ENCODE measurements at places on chromosomes 1 and 21. TPM values are rescaled to one million over a fixed set of nuclear protein-coding genes. Genes with fewer than 3 reads are reported as not detected.

The PBXIP1 gene
- 36.3 TPM for total RNA-seq

The TDRD10 gene
- not detected for total RNA-seq

The SPTA1 gene
- total RNA-seq = not detected

The FMO3 gene
- not detected for total RNA-seq

GRCh38 chr1:157966031-157966537 is 27.4 kb upstream of the KIRREL1 start:
- no peak for DNase-seq

- no peak for DNase-seq
These were observed 33.7 kb upstream of the VASH2 start for GRCh38 chr1:212916481-212917133.

DNA sequence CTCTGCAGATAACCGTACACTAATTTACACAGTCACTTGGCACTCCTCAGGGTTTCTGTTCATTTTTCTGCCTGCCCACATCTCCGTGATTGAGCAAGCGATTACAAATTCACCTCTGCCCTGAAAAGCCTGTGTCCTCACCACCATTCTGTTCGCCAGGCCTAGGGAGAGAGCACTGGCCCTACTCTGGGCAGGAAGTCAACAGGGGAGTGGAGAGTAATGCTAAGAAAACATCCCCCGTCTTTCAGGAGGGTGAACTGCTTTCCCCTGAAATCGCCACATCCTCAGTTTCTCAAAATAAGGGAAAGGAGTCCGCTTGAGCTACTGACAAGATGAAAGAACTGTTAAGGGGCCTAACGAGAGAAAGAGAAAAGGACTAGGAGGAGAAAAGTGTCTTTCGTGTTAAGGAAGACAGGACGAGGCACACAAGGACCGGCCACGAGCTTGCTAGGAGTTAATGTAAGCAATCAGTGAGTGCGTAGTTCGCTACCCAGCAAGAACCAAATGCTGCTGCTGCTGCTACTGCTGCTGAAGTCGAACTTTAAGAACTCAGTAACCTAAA is 632 bp downstream of the PEX19 start:
- peak; percentile 29 for DNase-seq

- DNase-seq = no peak
These were observed 37.0 kb downstream of the SERBP1 start for GRCh38 chr1:67393240-67393639.

DNA sequence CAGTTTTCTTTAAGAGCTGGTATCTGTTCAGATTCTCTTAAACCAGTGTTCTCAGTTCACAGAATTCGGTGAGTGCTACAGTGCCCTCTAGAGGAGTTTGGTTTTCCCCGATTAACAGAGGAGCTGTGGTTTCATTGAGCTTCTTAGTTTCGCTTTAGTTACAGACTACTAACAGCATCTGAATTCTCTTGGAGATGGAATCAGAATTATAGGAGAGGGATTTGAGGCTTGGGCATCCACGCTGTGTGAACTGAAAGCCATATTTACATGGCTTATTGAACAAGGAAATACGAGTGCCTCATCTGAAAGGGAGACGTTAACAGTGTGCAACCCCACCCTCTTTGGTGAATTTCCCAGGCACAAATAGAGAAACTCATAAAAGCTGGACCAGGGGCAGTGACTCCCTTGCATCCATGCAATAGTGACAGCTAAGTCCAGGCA is 202.0 kb downstream of the USH2A start:
- peak; percentile 19 for DNase-seq

GRCh38 chr1:179029321-179029759 is 3.6 kb downstream of the FAM20B start:
- DNase-seq = no peak

GRCh38 chr1:9822490-9822889 is 1.3 kb downstream of the CLSTN1 start:
- no peak for DNase-seq

DNA sequence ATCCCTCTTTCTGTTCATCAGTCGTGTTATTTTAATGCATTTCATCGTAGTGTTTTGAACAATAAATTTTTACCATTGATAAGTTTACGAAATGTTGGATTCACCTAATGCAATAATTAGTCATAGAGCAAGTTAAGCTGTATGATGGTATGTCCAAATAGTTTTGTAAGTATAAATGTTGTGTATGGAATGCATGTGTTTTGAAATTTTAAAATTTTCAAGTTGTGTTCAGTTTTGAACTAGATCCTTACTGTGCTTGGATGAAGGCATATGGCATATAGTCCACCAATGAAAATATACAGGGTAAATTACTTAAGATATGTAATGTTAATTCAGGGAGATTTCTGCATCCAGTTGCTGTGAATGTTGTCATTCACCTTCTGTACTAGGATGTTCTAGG is 2.3 kb downstream of the ZMYM4 start:
- no peak for DNase-seq

DNA sequence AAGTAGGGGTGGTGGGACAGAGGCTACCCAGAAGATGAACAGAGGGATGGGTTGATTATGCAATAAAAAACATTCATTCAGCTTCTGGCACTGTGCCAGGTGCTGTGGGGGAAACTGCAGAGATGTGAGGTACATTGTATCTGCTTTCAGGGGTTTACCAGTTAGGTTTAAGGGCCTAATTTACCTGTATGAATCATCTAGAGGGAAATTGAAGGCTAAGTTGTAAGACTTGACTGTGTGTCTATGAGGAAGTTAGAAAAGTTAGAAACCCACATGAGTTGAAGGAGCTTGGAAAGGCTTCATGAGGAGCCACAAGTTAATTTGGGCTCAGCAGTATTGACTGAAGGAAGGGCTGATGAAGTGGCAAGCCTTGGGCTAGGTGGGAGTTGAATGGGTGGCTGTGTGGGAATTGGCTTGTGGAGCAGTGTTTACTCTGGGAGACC is 36.7 kb upstream of the APOBEC4 start:
- no peak for DNase-seq

DNA sequence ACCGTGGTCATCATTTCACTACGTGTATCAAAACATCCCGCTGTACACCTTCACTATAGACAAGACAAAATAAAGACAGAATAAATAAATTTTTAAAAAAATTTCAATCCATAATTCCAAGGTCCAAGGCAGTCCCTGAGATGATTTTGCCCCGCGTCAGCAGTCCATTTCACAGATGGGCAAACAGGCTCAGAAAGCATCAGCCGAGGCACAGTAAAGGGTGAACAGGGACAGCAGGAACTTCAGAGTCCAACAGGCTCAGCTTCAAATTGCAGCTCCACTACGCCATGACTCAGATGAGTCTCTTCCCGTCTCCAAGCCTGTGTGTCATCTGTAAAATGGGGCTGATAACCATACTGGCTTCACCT is 15.0 kb downstream of the MATN1 start:
- no peak for DNase-seq

- DNase-seq = no peak
These were observed 131.3 kb upstream of the C1orf21 start for GRCh38 chr1:184255560-184255959.

GRCh38 chr1:233614743-233615521 is 1.0 kb downstream of the KCNK1 start:
- peak; percentile 79 for DNase-seq

- no peak for DNase-seq
These were observed 66.1 kb downstream of the IARS2 start for GRCh38 chr1:220160027-220160426.

GRCh38 chr1:173202424-173203145 is 4.5 kb downstream of the TNFSF4 start:
- DNase-seq = no peak

DNA sequence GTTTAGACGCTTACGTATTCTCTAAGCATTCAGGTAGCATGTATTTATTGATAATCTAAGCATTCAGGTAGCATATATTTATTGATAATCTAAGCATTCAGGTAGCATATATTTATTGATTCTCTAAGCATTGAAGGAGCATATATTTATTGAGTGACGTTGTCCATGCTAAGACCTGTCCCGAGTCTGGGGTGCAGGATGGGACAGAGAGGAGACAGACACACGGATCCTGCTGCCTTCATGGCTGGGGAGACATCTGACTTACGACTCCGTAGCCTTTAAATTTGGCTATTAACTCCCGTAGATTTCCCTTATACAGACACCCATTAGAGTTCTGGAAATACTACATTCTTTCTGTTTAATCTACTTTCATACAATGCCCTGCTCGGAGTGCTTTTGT is 982 bp downstream of the SCCPDH start:
- no peak for DNase-seq

- DNase-seq = peak; percentile 48
These were observed 2.5 kb upstream of the POGK start for GRCh38 chr1:166836733-166837132.

- DNase-seq = no peak
These were observed 62.9 kb downstream of the TRABD2B start for GRCh38 chr1:47934243-47934805.
